ENCODE measurements at places on chromosomes 1 and 21.

DNA sequence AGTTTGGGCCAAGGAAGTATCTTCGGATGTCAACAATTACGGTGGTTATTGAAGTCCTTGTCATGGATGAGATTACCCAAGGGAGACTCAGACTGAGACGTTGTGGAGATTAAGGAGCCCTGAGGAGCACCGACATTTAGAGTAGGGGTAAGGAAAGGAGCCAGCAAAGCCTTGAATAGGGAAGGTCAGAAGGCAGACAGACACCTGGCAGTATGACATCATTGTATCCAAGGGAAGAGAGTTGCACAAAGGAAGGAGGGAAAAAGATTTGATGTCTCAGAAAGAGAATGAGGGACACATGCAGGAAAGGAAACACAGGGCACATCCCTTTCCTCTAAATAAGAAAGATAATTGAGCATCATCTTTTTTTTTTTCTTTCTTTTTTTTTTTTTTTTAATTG lies 11.7 kb downstream of the LAMC2 start:
- DNase-seq: no peak

DNA sequence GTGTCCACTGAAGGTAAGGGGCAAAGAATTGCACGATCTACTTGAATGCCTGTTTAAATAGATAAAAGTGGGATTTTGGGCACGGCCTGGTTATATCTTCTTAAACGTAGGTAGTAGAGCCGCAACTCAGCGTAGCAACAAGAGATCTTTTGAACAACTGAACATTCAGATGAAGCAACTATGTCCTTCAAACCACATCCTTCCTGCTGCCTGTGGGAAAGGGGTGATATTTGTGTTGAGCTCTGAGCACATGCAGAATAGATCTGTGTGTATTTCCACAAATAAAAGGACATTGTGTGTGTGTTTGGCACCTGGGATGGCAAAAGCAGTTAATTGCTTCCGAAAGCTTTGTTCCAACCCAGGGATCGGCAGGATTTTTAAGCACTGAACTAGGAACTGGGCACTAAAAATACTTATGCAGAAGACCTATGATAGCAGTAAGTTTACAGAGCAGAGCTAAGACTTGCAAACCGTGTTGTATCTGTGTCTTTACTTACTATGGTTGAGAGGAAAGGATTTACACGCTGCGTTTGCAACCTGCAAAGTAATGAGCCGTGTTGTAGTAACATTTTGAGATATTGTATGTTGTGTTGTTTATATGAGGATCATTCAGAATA lies 333.4 kb downstream of the CHRM3 start:
- no peak for DNase-seq

GRCh38 chr1:181556631-181557030 lies 73.3 kb downstream of the CACNA1E start:
- DNase-seq: no peak

DNA sequence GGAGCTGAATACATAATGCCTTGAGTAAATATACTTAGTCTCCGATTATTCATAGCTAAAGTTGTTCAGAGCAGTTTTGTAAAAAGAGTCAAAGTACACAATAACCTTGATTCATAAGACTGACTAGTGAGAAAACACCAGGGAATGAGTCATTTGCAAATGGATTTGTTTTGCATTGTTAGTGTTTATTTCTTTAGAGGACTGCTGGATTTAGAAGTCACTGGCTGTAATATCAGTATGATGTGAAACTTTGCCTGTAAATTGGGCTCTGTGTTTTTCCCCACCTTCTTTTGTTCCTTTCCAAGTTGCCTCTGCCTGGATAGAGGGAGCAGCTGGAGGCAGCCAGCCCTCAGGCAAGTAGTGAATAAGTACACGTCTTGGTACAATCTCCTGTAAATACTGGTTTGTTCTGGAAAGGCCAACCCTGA lies 474.7 kb downstream of the NUF2 start:
- DNase-seq: no peak

Data from NCI-H446 (cell line).